ENCODE measurements at places on chromosomes 13 and 19.

DNA sequence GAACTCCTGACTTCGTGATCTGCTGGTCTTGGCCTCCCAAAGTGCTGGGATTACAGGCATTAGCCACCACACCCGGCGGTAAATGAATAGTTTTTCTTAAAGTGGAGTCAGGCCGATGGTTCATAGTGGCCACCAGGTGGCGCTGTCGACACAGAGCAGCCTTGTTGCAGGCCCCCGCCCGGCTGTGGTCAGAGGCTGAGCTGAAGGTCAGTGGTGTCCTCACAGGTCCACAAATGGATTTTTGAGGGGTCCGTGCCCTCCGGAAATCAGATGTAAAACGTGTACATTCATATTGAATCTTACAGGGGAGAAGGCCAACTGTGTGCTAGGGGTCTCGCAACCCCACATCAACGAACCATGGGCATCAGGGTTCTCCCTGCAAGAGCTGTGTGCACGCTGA is 13.4 kb upstream of the WDR18 start:
- DNase-seq: peak; percentile 39

GRCh38 chr19:41540041-41540695 is 35.8 kb upstream of the CEACAM21 start:
- no peak for DNase-seq

- no peak for DNase-seq
These were observed 27.8 kb downstream of the ERCC5 start for GRCh38 chr13:102873653-102874052.

DNA sequence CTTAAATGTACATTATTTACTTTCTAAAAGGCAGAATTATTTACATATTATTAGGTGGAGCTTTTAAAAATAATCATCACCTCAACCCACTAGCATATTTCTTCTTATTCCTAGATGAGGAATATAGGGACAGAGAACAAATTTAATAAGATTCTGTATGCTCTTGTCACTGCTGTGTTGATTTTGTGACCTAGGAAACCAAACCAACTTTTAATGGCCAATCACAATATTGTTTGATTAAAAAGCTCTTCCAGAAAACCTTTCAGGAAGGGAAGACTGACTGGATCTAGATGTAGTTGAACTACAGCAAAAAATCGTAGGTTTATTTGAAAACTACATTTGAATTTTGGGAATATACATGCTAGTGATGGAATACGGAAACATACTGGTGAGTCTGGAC is 91.8 kb upstream of the RAP2A start:
- DNase-seq: no peak

DNA sequence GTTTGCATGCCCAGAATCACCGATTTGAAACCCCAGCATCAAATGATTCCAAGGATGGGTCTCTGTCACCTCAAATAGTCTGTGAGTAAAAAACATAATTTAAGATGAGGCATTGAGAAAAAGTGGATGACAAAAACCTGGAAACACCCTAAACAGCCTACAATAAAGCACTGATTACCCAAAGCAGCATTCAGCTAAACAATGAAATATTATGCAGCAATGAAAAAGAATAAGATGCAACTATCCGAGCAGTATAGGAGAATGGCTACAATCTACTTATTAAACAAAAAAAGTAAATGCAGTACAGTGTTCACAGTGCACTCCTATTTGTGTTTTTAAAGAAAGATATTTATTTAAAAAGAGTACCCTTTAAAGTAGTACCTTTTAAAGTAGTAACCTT is 7.7 kb upstream of the RFX2 start:
- DNase-seq: no peak

GRCh38 chr19:41311613-41312012 is 1.6 kb downstream of the CCDC97 start:
- no peak for DNase-seq

GRCh38 chr13:51818781-51819511 is 15.0 kb upstream of the DHRS12 start:
- DNase-seq: no peak

GRCh38 chr13:33284031-33284430 is 1.5 kb downstream of the STARD13 start:
- no peak for DNase-seq

GRCh38 chr19:57099199-57099661 is 20.6 kb upstream of the USP29 start:
- peak; percentile 63 for DNase-seq

DNA sequence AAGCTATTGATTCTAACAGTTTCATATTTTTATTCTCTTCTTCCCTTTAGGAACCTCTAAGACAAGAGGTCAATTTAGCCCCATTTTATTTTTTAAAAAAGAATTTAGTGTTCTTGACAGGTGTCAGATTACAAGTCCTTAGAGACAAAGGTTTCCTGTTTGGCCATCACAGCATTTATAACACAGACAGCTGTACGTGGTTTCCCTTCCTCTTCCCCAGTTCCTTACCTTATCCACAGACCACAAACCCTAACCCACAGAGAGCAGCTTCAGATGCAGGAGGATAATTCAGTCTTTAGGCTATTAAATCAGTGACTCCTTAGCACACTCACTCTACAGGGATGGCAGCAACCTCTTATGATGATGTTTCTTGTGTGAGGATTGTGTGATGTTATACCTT is 1210.1 kb downstream of the DIAPH3 start:
- no peak for DNase-seq

GRCh38 chr13:110571896-110572777 is 10.6 kb upstream of the RAB20 start:
- DNase-seq: no peak

GRCh38 chr19:38599722-38600121 is 18.0 kb downstream of the MAP4K1 start:
- DNase-seq: no peak

DNA sequence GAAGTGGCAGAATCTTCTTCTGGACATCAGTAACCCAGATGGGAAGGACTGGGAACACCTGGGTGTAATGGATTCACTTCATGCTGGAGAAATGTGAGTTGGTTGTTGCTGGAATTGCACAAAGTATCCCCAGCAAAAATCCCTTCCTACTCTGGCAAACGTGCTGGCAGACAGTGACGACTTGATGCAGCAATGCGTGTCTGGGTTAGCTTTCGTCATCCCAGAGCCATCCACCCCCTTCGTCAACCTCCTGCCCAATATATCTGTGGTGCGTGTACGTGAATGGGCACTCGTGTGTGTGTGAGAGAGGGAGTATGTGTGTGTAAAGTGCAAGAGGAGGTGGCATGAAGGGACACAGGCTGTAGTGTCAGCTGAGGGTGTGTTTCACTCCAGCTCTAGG is 70.9 kb downstream of the TM9SF2 start:
- no peak for DNase-seq

DNA sequence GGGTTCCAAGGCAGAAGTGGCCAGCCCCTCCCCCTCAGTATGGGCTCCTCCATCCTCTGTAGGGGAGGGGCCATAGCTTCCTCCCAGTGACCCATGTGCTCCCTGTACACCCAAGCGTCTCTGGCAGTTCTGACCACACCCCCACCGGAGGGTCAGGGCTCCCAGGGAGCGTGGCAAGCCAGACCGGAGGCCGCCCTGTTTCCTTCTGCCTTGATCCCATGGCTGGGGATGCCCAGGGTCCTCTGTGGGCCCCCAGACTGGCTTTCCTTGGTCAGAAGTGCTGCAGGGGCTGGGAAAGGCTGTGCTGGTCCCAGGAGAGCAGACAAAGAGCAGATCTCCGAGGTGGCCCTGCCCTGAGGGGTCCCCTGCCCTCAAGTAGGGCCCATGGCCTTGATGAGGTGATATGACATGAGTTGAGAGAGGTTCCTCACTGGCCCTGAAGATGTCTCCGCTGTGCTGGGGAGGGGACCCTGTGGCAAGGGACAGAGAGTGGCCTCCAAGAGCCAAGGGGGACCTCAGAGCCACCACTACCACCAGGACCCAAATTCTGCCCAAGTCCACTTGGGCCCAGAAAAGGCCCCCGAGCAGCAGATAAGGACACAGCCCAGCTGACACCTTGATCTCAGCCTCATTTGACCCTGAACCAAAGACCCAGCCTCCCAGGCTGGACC is 7.8 kb upstream of the F2RL3 start:
- no peak for DNase-seq

DNA sequence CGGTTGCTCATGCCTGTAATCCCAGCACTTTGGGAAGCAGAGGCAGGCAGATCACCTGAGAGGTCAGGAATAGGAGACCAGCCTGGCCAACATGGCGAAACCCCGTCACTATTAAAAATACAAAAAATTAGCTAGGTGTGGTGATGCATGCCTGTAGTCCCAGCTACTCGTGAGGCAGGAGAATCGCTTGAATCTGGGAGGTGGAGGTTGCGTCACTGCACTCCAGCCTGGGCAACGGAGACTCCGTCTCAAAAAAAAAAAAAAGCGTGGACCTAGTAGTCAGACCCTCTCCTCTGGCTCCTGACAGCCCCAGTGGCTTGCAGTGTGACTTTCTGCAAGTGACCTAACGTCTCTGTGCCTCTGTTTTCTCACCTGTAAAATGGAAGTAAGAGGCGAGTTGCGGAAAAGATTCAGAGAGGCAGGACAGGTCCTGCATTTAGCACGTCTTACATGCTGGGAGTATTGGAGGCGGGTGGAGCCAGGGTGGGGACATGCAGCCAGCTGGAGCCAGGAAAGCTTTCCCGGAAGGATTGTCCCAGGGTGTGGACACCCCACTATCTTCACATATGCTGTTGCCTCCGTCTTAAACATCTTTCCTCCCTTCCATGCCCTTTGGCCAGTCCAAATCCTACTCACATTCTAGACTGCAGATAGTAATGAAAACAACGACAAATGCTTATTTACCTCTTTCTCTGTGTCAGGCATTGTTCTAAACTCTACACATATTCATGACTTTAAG is 2.9 kb downstream of the TUBB4A start:
- no peak for DNase-seq

- no peak for DNase-seq
These were observed 23.5 kb upstream of the FAM216B start for GRCh38 chr13:42757678-42758420.

DNA sequence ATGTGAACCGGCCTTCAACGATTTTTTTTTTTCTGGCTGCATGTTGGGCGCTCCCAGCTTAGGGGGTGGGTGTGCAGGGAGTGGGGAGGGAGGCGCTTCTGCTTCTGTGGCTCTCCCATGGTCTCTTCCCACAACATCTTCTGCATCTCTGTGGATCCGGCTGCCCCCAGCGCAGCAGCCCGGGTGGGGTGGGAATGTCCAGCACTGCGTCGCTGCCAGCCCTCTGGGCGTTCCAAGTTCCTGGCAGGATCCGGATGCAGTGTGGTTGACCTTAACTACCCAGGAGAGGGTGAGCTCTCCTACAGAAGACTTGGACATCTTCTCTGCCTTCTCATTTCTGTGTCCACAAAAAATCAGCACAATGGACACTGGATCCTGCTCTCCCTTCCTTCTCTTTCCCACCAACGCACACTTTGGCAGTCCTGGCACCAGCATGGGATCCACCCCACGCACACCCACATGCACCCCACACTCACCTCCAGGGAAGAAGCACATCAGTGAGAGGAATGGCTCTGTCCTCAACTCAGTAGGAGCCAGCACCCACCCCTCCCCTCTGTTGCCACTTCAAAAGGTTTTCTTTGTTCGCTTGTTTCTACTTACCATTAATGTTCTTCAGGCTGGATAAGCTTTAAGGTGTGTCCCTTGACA is 177.3 kb downstream of the COL4A1 start:
- no peak for DNase-seq
